Esophagus mucosa (tissue), 1 donor: ENCODE measurements at places on chromosomes 16 and 17. TPM values are rescaled to one million over a fixed set of nuclear protein-coding genes. Genes with fewer than 3 reads are reported as not detected.

Gene GNAO1
- 0.64 TPM for total RNA-seq

Gene RBFOX1
- not detected for total RNA-seq

Gene ARHGAP23
- 148 TPM for total RNA-seq

Gene DNAH17
- total RNA-seq, result 0.12 TPM

Gene PPP1R27
- total RNA-seq, result 0.24 TPM

Gene KRT31
- 4.4 TPM for total RNA-seq

Gene PPP1R1B
- total RNA-seq, result 1.6 TPM

Gene AIPL1
- total RNA-seq, result not detected

Gene PPL
- total RNA-seq, result 705 TPM

Gene SLC47A2
- total RNA-seq, result 0.92 TPM

GRCh38 chr17:68033636-68034451 is 1.7 kb upstream of the KPNA2 start:
- ATAC-seq, result no peak

GRCh38 chr16:73482310-73482709 is 434.4 kb upstream of the ZFHX3 start:
- no peak for ATAC-seq

GRCh38 chr17:55722016-55722736 is 488 bp downstream of the TMEM100 start:
- no peak for ATAC-seq

- ATAC-seq, result no peak
Measured at GRCh38 chr17:73772107-73772705, 128.0 kb upstream of the SDK2 start.

DNA sequence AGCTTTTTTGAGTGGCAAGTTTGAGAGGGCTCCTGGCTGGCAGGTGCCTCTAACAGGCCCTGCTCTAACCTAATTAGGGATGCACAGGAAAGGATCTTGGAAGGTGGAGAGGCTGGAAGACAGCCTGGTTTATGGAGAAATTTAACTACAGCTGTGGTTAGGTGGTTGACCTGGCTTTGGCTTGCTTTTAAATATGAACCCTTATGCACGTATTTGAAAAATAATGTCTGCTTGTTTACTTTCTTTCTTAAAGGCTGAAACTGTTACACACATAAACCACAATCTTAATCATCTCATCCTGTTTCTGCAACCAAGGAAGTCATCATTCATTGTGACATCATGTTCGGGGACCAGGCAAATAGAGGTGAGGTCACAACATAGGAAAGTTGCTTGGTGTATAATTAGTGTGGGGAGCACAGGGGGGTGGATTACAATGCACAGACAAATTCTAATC is 23.1 kb upstream of the DHRS13 start:
- peak; percentile 67 for ATAC-seq

DNA sequence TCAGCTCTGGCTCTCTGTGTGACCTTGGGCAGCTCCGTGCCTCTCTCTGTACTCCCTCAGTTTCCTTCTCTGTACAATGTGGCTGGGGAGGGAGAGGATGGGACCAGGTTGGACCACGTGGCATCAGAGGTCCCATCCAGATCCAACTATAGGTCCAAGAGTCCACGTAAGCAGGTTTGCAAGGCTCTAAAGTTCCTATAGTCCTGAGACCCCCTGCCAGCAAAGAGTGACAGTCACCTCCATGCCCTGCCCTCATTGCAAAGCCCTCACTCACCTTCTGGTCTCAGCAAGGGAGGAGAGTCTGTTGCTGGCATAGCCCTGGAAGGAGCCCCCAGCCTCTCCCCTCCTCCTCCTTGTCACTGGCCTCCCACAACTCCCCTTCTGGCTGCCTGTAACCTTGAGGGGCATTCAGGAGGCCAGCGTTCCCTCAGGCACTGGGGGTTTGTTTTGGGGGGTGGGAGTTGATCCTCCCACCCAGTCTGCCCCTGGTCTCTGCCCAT is 6.1 kb upstream of the DRC7 start:
- ATAC-seq, result no peak

DNA sequence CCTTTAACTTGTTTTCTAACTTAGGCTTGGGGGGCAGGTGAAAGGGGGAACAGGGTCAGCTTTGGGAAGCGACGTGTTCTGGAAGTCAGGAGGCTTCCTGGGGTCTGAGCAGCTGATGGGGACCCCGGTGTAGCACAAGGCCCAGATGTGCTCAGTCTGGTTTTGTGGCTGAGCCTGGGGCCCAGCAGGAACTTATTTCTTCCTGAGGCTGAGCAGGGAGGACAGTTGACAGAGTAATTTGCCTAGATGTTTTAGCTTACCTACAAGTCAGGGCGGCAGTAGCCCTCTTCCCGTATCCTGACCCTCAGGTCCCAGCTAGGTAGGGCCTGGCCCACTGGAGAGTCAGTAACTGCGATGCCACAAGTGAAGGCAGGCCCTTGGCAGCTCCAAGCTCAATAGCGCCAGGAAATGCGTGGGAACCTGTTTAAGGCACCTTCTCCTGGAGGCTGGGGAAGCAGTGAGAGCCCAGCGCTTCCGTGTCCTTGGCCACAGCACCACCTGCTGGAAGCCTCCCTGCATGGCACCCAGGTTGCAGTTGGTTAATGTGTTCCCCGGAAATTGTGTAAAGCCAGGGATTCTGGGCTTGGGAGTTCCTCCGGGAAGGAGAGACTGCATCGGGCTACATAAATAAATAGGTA is 5.2 kb downstream of the CCR7 start:
- ATAC-seq, result peak; percentile 90

DNA sequence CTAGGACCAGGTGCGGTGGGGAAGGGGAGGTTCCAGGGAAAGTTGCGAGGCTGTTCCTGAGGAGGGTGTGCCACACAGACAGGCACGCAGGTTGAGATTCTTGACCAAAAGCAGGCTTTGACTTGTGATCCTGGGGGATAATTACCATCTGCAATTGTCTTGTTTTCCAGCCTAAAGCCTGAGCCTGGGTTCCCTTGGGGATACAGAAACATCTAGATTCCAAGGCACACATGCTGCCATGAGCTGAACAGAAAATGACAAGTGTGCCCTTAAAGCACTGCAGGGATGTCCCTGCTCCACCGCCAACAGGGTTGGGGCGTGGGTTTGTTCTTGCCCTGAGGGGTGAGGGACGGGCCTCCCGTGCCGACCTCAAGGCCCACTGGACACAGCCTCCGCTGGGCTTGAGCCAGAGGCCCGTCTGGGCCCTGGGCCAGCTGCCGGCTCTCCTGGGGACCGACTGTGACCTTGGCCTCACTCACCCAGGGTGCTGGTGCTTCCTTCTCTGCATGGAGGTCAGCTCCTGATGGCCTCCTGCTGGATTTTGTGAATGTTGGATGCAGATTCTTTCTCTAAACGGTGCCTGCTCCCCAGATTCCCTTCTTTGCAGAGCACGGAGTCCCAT is 14.0 kb downstream of the CA5A start:
- ATAC-seq, result no peak

GRCh38 chr17:60560860-60561257 is 34.8 kb upstream of the APPBP2 start:
- no peak for ATAC-seq

DNA sequence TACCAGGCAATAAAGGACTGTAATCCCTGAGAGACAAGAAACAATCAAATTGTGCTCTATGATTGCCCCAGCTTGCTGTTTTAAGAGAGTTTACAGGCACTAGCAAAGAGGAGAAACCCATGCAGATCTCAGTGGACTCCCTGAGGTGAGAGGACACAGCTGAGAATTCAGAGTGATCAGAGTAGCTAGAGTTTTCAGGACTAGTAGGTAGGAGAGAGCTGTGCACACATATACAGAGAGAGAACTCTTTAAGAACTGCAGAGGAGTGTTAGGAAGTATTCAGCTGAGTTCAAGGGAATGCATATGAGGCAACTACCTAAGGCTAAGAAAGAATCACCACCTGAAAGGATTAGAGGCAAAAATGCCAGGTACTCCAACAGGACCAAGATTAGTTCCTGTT is 904.8 kb downstream of the CDH8 start:
- no peak for ATAC-seq

- no peak for ATAC-seq
Measured at GRCh38 chr16:49858200-49859124, 2.5 kb upstream of the ZNF423 start.

- ATAC-seq, result no peak
Measured at GRCh38 chr17:68705714-68706076, 104.5 kb upstream of the FAM20A start.

DNA sequence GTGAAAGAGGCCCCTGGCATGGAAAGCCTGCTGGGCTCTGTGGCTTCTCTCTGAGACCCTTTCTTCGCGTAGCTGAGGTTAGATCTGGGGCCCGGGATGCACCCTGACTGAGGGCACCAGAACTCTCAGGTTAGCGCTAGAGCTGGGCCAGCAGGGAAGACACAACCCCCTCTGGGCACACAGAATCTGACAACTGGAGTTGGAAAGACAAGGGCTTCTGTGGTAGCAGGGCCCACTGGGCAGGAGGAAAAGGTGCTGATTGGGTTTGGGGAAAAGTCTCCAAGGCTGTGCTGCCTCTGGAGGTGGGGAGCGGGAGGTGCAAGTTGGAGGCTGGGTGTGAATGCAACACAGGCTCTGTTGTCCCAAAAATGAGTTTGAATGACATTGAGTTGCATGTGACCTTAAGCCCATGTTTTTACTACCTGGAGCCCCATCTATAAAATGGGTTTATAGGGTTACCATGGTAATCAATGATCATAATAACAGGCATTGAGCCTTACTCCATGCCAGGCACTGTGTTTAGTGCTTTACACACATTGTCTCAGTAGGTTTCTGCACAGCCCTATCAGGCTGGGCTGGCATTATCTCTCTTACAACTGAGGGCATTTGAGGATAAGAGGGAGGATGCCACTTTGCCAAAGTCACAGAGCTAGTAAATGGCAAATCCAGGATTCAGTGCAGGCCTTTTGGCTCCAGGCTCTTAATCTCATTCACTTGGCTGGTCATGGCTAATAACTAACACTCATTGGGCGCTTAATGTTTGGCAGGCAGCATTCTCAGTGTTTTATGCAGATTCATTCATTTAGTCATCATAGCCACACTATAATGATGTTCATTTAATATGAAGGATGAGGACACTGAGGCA is 9.5 kb upstream of the IGFBP4 start:
- no peak for ATAC-seq

DNA sequence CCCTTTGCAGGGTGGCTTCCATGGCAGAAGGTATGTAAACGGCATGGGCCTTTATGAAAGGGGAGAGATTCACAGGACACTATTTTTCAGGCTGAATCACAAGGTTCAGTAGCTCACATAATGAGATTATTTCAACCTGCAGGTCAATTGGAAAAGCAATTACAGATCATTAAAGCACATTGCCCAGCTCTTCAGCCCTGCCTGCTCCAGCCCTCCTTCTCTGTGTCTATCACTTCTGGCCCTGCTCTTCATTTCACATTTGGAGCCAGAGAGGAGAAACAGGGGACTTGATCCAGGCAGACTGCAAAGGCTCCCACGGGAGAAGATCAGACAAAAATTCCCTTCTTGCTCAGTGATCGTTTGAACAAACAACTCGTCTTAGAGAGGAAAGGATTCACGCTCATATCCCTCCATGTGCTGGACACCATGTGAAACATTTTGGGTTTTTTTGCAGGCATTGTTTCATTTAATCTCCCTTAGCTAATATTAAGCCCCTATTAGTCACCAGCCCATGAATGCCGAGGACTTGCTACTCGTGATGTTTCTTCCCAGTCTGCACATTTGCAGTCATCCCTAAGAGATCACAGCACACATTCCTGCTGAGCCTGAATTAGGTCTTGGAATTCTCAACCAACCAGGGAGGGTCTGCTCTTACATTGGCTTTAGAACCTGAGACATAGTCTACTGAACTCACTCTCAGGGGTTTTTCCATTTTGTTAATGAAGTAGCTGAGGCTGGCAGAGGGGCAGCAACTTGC is 443.9 kb upstream of the CCL2 start:
- no peak for ATAC-seq

GRCh38 chr16:56795011-56795410 is 65.1 kb downstream of the NUP93 start:
- ATAC-seq, result no peak

- ATAC-seq, result peak; percentile 29
Measured at GRCh38 chr16:21603928-21604327, 4.6 kb downstream of the METTL9 start.

- ATAC-seq, result peak; percentile 70
Measured at GRCh38 chr16:75385507-75386152, 47.7 kb downstream of the CFDP1 start.

DNA sequence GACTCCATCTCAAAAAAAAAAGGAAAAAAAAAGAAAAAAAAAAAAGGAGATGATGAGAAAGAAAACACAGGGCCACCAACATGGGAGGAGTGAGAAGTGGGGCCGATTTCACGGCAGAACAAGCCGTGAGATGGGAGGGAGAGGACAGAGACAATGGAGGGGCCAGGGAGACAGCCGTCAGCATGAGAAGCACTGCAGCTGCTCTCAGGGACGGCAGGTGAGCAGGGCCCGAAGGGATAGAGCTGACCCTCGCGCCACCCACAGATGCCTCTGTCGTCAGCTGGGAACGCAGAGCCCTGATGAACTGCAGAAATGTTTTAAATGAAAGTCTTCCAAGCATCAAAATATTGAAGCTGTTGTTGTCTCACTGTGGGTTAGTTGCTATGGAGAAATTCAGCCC is 20.3 kb downstream of the PITPNM3 start:
- no peak for ATAC-seq

DNA sequence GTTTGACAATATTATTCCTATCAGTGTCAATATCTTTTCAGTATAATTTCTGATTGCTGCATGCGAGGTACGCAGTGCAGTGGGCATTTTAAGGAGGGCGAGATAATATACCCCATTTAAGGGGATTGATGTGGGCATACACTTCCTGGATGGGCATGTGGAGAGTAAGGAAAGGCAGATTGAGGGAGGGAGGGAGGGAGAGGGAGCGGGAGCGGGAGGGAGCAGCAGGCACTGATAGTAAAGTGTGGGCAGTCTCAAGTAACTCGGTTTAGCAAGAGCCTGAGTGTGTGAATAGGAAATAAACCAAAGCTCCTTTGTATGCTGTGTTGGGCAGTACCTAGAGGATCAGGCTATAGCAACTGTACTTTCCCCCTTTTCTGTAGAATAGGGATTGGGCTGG is 5.1 kb downstream of the BPTF start:
- ATAC-seq, result no peak
